ENCODE measurements at places on chromosomes 16 and 17.

DNA sequence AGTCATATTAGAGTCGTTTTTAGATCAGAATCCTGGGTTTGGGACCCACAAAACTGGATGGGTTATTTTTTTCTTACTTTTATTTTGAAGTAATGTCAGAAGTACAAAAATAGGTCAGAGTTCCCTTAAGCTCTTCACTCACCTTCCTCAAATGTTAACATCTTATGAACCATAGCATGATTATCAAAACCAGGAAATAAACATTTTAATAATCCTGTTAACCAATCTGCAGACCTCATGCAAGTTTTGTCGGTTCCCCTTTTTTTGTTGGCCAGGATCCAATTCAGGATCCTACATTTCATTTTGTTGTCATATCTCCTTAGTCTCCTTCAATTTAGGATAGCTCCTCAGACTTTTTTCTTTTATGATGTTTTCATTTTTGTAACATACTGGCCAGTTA, 162.0 kb downstream of the CHD9 start:
- DNase-seq = no peak

DNA sequence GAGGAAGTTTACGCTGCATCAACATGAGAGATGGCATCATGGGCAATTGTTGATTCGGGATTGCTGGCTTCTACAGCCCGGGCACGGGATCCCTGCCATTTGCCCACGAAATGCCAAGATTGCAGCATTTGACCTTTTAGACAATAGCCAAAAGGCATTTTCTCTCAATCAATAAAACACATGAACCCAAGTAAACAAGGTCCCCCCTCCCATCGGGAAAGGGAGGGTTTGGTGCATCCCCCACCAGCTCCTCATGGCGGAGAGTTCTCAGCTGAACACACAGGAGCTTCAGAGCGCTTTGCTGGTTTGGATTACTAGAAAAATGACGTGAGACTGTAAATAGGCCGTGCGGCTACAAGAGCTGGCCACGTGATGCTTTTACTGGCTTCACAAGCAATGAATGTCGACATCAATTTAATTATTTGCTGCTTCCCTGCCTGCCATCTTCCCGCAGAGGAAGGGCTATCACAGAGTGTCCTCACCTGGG, 147.6 kb downstream of the C16orf95 start:
- DNase-seq = no peak

DNA sequence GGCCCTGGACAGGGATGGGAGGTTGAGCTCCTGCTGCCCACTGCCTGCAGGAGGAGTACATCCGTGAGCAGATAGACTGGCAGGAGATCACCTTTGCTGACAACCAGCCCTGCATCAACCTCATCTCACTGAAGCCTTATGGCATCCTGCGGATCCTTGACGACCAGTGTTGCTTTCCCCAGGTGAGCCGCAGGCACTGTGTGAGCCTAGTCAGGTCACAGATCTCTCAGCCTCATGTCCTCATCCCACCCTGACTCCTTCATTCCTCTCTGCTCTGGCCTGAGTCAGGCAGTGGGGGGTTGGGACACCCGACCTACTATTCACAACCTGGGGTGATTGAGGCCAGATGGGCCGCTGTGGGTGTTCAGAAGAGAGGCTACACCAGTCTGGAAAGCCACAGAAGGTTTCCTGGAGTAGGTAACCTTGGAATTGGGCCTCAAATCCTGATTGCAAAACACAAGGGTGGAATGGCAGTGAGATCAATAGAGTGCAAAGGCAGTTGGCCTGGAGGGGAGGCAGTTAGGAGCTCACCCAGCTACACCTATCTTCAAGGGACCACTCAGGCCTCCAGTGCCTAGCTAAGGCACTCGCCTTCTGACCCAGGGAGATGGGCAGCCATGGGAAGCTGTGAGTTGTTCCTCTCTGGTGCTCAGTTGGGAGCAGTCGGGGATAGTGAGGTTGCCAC, 29.7 kb downstream of the MYO15A start:
- DNase-seq = no peak

DNA sequence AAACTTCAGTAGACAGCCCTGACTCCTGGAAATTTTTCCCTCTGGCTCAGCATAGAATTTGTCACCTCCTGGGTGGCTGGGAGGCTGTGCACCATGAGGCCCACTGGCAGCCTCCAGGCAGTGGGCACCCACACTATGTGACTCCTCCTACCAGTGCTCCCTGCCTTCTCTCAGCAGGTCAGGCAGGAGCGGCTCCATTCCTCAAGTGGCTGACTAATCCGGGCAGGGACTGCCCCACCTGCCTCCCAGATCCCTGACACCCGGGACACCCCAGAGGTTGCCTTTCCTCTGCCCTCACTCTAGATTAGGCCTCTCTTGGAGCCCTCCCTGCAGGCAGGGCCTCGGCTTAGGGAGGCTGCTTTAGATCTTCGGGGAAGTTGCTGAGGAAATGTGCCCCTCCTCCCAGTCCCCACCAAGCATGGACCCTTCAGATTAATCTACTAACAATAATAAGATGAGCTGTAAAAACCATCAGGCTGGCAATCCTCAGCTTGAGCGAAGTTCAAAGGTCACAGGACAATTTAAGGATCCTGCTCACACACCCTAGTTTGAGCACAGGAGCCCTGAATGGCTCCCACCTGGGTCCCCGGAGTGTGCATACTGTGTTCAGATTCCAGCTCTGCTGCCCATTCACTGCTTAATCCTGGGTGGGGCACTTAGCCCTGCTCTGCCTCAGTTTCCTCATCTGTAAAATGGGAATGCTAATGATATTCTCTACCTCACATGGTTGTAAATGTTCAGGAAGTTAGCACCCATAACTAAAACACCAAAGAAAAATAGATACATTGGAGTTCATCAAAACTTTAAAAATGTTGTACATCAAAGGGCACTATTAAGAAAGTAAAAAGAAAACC, 10.0 kb upstream of the MYCBPAP start:
- no peak for DNase-seq

DNA sequence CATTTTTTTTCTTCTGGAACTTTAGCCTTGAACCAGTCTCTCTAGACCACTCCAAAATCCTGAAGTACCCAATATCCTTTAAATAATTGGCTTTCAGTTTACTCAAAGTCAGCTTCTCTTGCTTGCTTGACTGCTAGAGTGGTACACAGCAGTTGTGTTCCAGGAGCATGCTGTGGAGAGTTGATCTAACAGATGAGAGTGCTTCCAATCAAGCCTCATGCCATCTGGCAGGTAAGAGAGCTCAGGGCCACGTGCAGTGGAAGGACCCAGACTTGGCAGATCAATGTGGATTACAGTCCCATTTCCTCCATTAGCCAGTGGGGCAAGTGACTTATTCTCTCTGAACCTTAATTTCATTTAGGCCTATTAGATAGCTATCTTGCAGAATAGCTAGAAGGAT, 15.7 kb downstream of the CNEP1R1 start:
- DNase-seq = no peak

DNA sequence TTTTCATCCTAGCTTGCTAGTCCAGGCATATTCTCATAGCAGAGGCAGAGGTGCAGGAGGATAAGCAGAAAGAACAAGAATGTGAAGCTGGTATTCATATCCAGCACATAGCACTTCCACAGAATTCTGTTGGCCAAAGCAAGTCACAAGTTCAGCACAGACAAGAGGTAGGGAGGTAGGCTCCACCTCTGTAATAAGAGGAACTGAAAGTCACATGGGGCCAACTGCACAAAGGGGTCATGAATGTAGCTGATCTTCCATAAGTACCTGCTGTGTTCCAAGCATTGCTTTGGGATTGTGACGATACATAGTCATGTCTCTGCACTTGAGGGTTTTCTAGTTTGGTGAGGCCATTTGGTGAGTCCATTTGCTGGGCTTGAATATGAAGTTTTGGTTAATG, 110.8 kb upstream of the MPHOSPH6 start:
- no peak for DNase-seq

DNA sequence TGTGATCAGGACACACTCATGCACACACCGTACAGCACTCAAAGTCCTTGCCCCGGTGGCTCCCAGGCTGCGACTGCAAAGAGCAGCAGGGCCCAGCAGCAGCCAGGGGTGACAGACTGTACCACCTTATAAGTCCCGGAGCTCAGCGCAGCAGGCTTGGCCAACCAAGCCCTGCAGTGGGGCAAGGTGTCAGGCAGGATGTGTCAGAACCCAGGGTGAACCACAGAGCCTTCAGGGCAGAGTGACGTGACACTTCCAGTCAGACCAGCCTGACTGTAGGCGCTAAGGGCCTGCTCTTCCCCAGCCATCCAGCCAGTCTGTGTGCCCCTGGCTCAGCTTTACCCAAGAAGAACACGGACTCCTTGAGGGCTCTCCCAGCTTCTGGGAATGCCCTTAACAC, 204.1 kb downstream of the COPRS start:
- no peak for DNase-seq

- DNase-seq = no peak
These were observed 88.5 kb downstream of the HELZ start for GRCh38 chr17:67156269-67157199.

DNA sequence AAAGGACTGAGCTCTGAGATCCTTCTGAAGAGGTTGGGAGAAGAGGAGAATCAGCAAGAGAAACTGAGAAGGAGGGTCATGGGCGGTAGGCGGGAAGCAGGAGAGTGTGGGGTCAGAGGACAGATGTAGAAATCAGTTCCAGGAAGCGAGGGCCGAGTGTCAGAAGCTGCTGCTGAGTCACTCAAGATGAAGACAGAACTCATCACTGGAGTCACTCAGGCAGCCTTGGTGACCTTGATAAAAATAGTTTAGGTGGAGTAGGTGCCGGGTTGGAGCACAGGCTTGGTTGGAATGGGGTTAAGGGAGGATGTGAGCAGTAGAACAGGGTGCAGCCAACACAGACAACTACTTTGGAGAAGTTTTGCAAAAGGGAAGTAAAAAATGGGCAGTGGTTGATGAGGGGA, 6.1 kb upstream of the ITGAM start:
- DNase-seq = no peak

GRCh38 chr17:43530288-43531081, 15.7 kb downstream of the ETV4 start:
- DNase-seq = no peak

GRCh38 chr16:8959921-8960787, 3.6 kb downstream of the USP7 start:
- no peak for DNase-seq

GRCh38 chr17:39194985-39195524, 2.4 kb downstream of the CACNB1 start:
- DNase-seq = no peak

- DNase-seq = no peak
These were observed 578 bp downstream of the MYCBPAP start for GRCh38 chr17:50508573-50509460.

DNA sequence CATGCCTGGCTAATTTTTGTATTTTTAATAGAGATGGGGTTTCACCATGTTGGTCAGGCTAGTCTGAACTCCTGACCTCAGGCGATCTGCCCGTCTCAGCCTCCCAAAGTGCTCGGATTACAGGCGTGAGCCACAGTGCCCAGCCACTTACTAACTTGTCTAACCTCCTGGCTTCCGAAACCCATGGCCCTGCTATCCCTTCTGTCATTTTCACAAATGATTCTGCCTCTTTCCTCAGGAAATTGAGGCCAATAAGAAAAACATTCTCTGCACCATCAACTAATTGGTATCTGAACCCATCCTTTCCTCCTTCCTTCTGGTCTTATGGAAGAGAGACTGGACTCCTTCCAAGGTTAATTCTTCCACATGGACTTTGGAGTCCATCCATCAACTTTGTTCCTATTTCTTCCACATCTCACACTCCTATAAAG, 27.9 kb upstream of the TNRC6A start:
- DNase-seq = no peak

GRCh38 chr16:67104061-67104460, 5.7 kb upstream of the PHAF1 start:
- no peak for DNase-seq

DNA sequence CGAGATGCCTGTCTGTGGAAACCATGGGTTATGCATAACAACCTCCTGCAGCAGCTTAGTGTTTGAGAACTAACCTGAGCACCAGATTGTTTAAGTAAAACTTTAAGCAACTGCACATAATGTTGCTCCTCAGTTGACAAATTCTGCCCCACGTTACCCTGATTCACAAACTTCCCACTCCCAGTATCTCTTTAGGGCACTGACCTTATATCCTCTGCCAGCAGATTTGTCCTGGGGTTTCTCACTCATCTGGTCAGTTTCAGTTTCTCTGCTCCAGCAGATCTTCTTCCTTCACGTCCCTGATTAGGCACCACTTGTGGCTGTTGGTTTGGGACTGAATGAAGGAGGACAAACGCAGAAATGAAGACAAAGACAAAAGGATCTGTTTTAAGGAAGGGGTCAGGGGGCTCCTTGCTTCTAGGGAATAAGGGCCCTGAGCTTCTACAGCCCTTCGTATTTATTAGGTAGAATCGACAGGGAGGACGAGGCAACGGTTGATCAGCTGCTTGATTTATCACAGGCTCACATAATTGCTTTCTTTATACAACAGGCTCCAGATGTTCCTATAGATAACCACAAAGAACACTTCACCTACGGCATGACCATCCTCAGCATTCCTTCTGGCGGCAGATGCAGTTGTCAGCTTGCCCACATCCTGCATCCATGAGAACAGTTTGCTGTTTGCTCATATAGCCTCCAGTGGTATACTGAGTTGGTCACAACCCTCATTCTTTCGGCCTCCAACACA, 13.5 kb upstream of the ZNF689 start:
- DNase-seq = no peak

GRCh38 chr17:9259419-9259818, 238.1 kb downstream of the NTN1 start:
- DNase-seq = no peak

DNA sequence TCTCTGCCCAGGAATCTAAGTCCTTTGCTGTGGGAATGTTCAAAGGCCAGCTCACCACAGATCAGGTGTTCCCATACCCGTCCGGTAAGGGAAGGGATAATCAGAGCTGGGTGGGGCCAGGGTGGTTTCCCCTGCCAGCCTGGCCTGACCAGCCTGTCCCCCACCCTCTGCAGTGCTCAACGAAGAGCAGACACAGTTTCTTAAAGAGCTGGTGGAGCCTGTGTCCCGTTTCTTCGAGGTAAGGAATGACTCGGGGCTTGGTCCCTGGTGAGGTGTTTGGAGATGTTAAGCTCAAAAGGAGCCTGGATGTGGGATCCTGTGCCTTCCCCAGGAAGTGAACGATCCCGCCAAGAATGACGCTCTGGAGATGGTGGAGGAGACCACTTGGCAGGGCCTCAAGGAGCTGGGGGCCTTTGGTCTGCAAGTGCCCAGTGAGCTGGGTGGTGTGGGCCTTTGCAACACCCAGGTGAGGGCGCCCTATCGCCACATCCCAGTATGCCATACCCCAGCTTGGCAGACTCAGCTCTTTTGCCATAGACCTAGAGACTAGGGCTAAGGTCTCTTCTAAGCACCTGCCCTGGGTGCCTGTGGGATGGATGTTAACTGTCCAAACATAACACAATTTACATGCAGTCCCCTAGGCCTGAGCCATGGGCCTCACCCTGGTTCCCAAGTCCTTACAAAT, 997 bp downstream of the ACADVL start:
- DNase-seq = peak; percentile 28
